ENCODE measurements at places on chromosomes 16 and 17.

- H3K4me3 ChIP-seq: no peak overlapping the region
- DNase-seq: no peak
- no peaks in the 10 kb centered on the region for H3K4me1 ChIP-seq
- H3K27ac ChIP-seq: no peak overlapping the region
Measured at GRCh38 chr16:49467540-49468372, 94.2 kb downstream of the C16orf78 start.

- DNase-seq: no peak
- no peaks in the 10 kb centered on the region for H3K36me3 ChIP-seq
- no peaks in the 10 kb centered on the region for H3K4me1 ChIP-seq
- H3K27me3 ChIP-seq: no peaks in the 10 kb centered on the region
Measured at GRCh38 chr16:65833171-65833871, 533.2 kb upstream of the CDH5 start.

DNA sequence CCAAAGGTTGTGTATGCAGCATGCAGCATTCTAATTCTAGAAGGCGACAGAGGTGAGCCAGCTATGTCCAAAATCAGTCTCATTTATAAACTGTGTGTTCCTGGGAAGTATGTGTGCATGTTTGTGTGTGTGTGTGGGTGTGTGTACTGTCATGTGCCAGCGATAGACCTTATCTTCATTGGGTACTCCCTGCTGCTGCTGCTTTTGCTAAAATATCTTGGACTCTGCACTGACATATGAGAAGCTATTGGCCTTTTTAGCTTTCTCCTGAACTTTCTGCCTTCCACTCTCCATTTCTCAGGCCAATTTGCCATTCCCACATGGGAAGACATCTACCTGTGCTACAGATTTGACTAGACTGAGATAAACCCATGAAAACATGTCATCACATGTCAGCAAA is 2.0 kb upstream of the LPO start:
- H3K4me1 ChIP-seq: no peaks in the 10 kb centered on the region
- no peaks in the 10 kb centered on the region for H3K36me3 ChIP-seq
- no peak for DNase-seq
- peaks cover 41% of the 10 kb centered on the region for H3K27me3 ChIP-seq
- no peak overlapping the region for H3K4me3 ChIP-seq

GRCh38 chr17:70810609-70811008 is 641.3 kb downstream of the KCNJ2 start:
- H3K27me3 ChIP-seq: no peaks in the 10 kb centered on the region
- H3K27ac ChIP-seq: no peak overlapping the region
- no peaks in the 10 kb centered on the region for H3K36me3 ChIP-seq
- no peaks in the 10 kb centered on the region for H3K4me1 ChIP-seq
- DNase-seq: no peak

DNA sequence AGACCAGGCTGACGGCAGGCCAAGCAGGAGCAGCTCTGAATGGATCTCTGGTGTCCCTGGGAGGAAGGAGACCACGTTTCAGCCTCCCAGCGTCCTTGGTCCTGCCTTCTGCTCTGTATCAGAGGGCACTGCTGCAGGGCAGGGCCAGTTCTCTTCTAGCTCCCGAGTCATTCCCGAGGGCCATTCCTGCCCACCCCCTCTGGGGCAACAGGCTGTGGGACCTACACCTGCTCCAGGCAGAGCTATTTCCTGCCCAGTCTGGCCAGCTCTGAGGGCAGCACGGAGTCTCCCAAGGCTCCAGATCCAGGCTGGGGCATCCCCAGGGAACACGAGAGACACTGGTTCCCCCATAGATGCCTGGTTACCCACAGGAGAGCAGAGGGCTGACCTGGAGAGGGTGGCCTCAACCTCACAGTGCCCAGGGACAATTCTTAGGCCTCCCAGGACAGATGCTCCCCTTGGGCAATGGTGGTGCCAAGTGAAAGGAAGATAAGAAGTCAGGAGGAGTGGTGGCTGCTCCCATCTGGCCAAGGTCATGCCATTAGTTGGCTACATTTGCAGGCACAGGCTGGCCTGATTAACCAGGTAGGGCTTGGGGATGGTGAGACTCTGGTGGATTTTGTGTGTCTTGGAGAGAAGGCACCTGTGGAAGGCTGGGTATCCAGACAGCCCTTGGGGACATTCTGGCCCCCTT is 2.0 kb downstream of the WFIKKN2 start:
- H3K4me1 ChIP-seq: peaks cover 10% of the 10 kb centered on the region
- no peaks in the 10 kb centered on the region for H3K36me3 ChIP-seq
- DNase-seq: peak; percentile 51
- no peak overlapping the region for H3K4me3 ChIP-seq

DNA sequence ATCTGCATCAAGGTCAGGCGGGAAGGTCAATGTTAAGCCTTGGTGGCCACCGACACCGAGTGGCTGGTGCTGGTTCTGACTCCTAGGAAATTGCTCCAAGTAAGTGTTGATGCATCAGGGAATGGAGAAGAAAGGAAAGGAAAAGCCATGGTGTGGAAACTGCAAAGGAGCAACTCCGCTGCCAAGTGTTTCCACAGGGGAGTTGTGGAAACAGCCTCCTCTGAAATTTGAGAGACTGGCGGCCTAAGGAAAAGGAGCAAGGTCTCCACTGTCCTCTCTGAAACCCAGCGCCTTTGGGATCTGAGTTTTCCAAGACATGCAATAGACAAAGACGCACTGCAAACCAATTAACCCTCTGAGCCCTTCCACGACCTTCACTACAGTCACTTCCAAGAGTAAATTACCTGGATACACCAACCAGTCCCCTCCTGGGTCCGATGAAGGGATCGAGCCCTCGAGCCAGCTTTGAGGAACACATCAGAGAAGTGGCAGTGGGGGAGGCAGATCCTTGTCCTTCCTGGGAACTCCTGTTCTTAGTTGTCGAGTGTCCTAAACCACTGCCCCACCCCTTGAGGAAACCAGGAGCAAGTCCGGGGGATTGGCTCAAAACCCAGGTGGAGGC is 51.1 kb downstream of the SRL start:
- H3K4me1 ChIP-seq: no peaks in the 10 kb centered on the region
- no peaks in the 10 kb centered on the region for H3K36me3 ChIP-seq
- no peaks in the 10 kb centered on the region for H3K27me3 ChIP-seq

GRCh38 chr16:83602761-83603722 is 204.7 kb upstream of the HSBP1 start:
- no peaks in the 10 kb centered on the region for H3K4me1 ChIP-seq
- no peak for DNase-seq
- H3K27me3 ChIP-seq: no peaks in the 10 kb centered on the region
- no peaks in the 10 kb centered on the region for H3K36me3 ChIP-seq
- H3K27ac ChIP-seq: no peak overlapping the region

DNA sequence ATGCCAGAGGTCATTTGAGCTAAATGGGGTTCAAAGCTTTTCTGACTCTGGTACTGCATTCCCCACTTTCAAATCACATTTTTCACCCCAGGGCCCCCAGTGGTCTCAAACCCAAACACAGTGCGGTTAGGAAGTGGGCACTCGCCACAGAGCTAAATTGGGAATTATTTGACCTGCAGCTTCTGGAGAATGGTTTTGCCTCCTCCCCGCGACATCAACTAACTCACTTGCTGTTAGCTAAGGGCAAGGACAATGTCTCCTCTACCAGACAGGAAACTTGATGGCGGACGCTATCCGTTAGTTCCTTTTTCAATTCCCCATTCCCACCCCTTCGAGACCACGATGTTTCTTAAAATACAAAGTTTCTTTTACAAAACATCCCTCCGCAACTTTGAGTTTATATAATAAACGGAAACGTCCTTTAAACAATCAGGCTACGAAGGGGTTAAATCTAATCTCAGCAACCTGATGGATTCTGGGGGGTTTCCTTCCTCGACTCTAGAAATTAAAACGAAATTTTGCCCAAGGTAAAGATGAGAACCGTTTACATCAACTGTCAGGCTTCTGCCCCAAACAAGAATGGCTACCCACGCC is 500 bp upstream of the KAT7 start:
- DNase-seq: peak; percentile 22
- peak overlapping the region; percentile 94 for H3K27ac ChIP-seq
- no peaks in the 10 kb centered on the region for H3K4me1 ChIP-seq
- H3K4me3 ChIP-seq: peak overlapping the region; percentile 71

- peak overlapping the region; percentile 96 for H3K27ac ChIP-seq
- peaks cover 5% of the 10 kb centered on the region for H3K4me1 ChIP-seq
- H3K27me3 ChIP-seq: no peaks in the 10 kb centered on the region
- peak; percentile 71 for DNase-seq
- H3K4me3 ChIP-seq: peak overlapping the region; percentile 96
- no peaks in the 10 kb centered on the region for H3K36me3 ChIP-seq
Measured at GRCh38 chr16:75262104-75262799, 10.8 kb upstream of the BCAR1 start.

DNA sequence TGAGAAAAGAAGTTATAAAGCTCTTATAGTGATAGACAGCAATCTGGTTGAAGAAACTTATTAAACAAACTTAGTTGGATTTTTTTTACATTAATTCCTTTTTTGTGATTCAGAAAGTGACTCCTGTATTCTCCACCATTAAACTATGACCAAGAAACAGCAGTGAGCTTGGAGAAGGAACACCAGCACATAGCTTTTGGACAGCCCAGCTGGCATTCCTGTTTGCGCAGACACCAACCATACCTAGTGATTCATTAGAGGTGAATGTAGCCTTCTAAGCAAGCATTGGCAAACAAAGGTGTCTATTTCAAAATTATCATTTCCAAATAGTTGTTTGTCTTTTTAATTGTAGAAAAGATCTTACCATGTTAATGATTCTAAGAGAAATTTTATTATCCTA is 94.4 kb downstream of the STXBP4 start:
- H3K27me3 ChIP-seq: no peaks in the 10 kb centered on the region
- H3K4me1 ChIP-seq: no peaks in the 10 kb centered on the region
- no peaks in the 10 kb centered on the region for H3K36me3 ChIP-seq
- no peak overlapping the region for H3K27ac ChIP-seq
- DNase-seq: no peak

DNA sequence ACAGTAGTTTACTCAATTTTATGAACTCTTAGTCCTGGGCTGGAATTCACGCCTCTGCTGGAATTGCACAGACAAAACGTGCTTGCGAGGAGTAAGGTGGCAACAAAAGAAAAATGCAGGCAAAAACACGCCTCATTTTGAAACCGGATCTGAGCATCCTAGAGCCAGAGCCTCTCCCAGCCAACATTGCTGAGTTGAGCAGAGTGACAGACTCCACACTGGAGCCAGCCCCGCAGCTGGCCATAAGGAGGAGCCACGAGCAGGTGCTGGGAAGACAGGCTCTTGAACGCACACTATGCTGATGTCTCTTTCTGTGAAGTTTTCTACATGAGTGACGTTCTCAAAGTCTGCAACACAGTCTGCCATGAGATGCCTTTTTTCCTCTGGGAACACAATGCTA is 14.6 kb upstream of the HSBP1 start:
- no peak overlapping the region for H3K27ac ChIP-seq
- H3K4me3 ChIP-seq: no peak overlapping the region

GRCh38 chr17:34390649-34391048 is 27.6 kb upstream of the CCL1 start:
- H3K27me3 ChIP-seq: peaks cover under 1% of the 10 kb centered on the region
- H3K36me3 ChIP-seq: no peaks in the 10 kb centered on the region
- H3K27ac ChIP-seq: no peak overlapping the region
- H3K4me3 ChIP-seq: no peak overlapping the region
- peaks cover 6% of the 10 kb centered on the region for H3K4me1 ChIP-seq

DNA sequence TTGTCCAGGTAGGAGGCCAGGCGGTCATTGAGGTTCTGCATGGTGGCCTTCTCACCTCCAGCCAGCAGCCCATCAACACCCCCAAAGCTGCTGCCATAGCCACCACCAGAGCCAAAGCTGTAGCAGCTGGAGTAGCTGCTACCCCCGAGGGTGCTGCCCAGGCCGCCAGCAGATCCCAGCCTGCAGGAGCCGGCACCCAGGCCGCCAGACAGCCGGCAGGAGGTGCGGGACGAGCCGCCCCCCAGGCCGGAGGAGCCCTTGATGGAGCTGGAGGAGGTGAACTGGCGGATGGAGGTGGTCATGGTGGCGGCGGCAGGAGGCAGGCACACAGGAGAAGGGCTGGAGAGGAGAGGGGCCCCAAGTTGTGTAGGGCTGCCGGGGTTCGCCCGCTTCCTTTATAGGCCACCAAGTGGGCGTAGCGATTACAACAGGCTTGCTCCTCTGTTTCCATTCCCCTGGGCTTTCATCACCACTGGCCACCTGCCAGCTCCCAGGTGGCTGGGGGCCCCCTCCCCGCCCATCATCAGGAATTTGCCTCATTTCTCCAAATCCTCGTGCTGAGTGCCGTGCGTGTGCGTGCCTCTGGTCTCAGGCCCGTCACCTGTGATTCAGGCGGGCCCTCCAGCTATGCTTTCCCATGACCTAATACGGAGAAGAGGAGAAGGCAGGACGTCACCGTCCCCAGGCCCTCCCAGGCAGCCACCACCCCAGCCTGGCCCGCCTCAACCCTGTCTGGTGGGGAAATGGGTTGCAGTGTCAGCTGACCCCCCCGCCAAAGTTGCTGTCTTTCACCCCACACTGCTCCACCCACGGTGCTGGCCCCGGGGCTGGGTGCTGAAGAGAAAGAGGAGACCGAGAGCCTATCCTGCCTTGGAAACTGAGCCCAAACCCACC is at the start of gene KRT17:
KRT17 (minus strand) TSS at position 368 of the 894 bp plus-strand sequence; CDS start at position 302, 66 bp downstream.
- H3K27me3 ChIP-seq: no peaks in the 10 kb centered on the region
- H3K27ac ChIP-seq: peak within 1 kb of the TSS; percentile 49
- H3K4me1 ChIP-seq: peaks cover 4% of the 10 kb centered on the region
- no peaks in the 10 kb centered on the region for H3K36me3 ChIP-seq
- DNase-seq: peak; percentile 65

DNA sequence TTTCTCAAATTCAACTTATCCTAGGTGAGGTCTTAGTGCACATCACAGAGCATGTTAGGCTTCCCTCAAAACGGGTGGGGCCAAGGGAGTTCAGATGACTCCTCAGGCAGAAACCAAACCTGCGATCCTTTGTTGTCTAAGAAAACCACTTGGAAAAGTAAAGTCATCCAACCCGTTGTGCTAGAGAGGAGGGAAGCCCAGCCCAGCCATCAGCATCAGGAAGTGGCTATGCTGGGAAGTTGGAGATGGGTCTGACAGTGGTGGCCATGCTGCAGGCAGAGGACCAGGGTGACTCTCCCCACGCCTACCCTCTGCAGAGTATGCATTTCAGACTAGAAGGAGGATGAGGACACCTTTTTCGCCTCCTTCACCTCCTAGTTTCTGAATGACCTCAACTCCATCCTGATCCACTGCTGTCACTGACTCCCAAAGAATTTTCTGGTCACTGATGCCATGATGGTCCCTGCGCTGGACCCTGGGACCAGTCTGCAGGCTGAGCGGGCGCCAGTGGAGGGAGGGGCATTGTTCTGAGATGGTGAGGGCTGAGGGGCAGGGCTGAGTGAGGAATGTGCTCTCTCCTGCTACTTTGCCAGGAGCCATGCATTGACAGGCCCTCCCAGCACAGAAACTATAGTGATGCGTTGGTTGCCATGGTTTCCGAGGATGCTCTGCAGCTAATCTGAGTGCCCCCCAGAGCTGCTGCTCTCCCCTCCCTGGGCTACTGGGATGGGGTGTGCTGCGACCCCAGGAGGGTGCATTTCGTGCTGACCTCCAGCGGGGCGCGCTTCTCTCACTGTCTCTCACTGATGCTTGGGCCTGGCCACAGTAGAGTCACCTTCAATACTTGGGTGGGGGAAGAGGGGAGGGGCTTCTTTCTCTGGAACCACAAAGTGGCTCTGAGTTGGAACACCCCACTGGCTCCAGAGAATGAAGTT is 20.4 kb downstream of the ALOX12B start:
- H3K36me3 ChIP-seq: no peaks in the 10 kb centered on the region
- no peak for DNase-seq
- no peak overlapping the region for H3K4me3 ChIP-seq
- H3K27ac ChIP-seq: no peak overlapping the region
- no peaks in the 10 kb centered on the region for H3K4me1 ChIP-seq

Measured in tibial artery (tissue), 4 donors.